NCI-H774 (cell line): ENCODE measurements at places on chromosomes 6 and 20.

DNA sequence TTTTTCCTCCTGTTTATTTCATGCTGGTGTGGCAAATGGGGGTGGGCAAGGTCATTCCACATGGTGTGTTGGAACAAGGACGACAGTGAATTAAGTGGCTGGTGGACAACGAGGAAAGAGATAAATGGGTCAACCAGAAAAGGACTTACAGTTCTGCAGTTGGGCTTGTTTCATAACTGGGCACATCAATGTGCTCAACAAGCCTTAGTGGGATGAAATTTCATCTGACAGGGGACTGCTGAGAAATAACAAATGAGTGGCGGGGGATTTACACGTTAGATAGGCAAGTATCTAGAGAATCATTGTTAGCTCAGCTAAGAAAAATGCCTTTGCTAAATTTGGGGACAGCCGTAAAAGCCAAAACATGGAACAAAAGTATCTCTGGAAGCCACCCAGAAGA is 163.6 kb downstream of the NRN1 start:
- DNase-seq, result no peak

DNA sequence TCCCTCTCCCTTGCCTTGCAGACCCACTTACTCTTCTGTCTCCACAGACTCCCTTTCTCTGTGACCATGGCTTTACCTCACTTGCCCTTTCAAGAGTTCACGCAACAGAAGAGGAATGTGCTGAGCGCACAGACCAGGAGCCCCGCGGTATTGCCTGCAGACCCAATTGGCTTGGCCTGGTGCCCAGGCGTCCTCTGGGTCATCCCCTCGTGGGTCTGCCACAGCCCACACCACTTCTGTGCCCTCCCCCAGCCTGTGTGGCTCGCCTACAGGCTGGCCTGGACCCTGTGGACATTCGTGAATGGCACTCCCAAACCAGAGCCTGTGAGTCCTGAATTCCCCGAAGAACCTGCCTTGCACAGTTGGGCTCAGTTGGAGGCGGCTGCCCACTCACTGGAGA is 15.3 kb upstream of the NINL start:
- no peak for DNase-seq

GRCh38 chr6:156698239-156699016 is 78.8 kb upstream of the ARID1B start:
- no peak for DNase-seq

GRCh38 chr6:107698146-107698545 is 126.0 kb downstream of the SCML4 start:
- no peak for DNase-seq

DNA sequence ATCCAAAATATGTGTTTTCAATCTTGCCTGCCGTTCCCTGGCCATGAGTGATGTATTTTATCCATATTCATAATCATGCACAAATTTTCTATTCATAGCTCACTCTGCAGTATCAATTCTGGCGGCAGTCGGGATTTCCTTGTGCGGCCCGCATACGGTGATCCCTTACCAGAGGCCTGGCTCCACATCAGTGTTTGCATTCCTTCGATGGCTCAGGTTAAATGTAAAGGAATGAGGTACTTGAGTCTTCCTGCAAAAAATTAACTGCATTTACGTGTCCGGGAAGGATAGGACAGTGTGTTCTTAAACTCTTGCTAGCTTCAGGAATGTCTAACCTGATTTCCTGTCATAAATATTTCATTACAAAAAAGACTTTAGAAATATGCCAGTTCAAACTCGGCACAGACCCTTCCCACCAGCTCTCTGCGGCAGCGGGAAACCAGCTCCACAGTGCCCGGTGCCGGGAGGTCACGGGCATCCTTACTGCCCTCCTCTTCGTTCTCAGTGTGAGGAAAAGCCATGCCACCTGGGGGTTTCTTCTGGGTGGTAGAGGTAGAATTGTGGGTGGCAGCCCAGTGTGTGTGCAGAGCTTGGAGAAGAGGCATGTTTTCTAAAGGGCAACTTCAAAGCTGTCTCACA is 154.5 kb downstream of the MOXD1 start:
- no peak for DNase-seq

DNA sequence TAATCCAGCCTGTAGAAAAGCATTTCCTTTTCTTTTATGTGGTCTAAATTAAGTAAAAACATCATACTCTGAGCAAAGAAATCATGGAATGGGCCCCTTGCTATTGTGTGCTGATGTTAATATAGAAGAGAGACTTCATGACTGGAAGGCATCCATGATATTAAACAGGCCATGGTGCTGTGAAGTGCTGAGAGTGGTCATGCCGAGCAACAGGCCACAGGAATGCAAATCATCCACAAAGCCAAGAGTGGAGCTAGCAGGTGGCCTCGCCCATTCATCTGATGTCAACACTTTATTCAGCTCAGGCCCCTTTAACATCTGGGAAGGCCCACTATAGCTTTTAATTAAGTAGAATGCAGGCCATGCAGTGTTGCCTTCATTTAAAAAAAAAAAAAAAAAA is 115.2 kb upstream of the HMGCLL1 start:
- no peak for DNase-seq

GRCh38 chr20:21534886-21535285 is 21.0 kb upstream of the NKX2-2 start:
- no peak for DNase-seq

- DNase-seq, result no peak
Measured at GRCh38 chr6:29678114-29678513, 2.8 kb downstream of the ZFP57 start.

DNA sequence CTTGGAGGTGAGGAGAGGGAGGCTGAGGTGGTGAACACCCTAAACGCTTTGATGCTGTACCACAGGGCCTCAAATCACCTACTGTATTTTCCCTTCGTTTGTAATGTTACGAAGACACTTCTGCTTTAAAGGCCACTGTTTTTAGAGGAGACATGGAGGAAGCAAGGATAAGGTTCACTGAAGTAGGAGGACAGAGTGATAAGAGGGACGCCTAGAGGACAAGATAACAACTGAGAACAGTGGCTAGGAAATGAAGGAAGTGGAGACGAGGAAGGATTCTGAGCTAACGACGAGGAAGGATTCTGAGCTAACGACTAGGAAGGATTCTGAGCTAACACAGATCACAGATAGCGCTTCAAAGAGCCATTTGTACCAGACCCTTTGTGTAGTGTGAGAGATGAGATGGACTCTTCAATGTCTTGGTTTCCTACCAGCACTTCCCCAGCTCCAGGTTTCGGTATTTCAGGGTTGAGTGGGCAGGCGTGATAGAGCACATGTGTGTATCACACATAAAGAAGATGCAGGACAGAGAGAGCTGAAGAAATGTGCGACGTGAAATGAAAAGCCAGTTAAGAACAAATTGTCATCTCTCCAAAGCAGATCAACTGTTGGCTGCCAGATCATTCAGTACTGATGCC is 7.5 kb downstream of the SF3B5 start:
- DNase-seq, result no peak

DNA sequence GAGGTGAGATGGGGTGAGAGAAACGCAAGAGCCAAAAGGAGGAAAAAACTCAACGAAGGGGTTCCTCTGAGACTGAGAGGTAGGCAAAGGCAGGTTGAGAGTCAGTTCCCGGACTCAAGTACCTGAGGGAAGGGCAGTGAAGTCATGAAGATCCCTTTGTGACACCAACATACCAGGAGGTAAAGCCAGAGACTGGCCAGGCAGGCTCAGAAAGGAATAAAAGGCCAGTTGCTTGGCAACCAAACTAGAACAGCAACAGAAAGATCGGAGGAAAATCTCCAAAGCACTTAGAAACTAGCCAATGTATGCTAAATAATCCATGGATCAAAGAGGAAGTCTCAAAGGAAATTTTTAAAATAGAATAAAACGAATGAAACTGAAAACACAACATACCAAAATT is 209.8 kb upstream of the PROKR2 start:
- peak; percentile 33 for DNase-seq
